HuH-7 (cell line): ENCODE measurements at places on chromosomes 2 and 18.

DNA sequence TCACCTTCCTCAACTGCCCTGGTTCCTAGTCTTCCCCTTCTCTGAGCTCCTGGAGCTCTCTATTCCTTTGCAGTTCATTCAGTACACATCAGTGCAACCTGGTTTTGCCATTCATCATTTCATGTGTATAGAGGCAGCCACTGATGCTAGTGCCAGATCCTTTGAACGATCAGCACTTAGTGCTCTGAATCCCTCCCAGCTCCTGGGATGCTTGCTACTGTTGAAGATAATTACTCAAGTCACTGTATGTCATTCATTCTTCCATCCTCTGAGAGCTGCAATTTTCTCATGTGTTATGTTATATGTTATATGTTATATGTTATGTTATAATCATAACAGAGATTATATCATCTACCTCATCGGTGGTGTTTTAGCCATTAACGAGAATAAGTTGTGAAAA, 98.5 kb upstream of the UXS1 start:
- DNase-seq = no peak

- DNase-seq = peak; percentile 89
These were observed 17.6 kb downstream of the EMX1 start for GRCh38 chr2:72934683-72935610.

DNA sequence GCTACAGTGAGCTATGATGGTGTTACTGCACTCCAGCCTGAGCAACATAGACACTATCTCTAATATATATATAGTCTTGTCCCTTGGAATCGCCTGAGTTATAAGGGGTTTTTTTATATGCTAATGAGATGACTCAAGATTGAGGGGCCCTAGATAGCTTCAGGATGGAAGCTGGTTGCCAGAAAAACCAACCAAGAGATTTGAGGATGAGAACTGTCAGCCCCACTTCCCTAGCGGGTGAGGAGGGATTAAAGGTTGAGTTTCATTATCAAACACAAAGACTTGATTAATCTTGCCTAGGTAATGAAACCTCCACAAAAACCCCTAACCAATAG, 12.6 kb upstream of the GALM start:
- no peak for DNase-seq

DNA sequence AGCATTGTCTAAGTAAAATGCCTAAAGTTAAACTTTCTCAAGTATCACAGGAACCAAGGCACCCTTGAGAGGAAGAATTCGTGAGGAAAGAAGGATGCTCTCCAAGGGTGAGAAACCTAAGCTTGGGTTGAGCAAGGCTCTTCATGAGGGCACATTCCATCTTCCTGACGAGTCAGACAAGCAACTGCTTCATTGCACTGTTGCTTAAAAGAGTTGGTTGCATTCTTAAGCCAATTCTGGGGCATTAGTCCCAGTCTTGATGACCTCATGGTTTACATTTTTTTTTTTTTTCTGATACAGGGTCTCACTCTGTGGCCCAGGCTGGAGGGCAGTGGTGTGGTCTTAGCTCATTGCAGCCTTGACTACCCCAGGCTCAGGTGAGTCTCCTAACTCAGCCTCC, 237.5 kb downstream of the ACTR3 start:
- DNase-seq = no peak

DNA sequence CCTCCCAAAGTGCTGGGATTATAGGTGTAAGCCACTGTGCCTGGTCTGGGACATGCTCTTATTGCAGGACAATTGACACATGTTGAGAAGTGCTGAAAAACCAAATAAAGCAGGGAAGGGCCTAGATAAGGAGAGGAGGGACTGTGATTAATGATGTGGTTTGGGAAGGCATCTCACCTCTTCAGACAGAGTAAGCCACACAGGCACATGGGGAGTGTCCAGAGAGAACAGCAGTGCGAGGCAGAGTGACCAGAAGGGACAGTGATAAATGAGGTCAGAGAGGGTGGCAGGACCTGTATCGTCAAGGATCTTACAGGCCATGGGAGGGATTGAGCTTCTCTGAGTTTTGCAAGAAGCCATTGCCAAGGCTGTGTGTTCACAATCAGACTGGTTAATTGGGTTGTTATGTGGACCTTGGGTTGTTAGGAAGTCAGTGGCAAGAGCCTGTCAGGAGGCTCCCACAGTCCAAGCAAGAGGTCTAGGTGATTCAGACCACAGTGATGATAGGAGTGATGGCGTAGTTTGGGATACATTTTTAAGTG, 58.5 kb downstream of the EIF5B start:
- no peak for DNase-seq

DNA sequence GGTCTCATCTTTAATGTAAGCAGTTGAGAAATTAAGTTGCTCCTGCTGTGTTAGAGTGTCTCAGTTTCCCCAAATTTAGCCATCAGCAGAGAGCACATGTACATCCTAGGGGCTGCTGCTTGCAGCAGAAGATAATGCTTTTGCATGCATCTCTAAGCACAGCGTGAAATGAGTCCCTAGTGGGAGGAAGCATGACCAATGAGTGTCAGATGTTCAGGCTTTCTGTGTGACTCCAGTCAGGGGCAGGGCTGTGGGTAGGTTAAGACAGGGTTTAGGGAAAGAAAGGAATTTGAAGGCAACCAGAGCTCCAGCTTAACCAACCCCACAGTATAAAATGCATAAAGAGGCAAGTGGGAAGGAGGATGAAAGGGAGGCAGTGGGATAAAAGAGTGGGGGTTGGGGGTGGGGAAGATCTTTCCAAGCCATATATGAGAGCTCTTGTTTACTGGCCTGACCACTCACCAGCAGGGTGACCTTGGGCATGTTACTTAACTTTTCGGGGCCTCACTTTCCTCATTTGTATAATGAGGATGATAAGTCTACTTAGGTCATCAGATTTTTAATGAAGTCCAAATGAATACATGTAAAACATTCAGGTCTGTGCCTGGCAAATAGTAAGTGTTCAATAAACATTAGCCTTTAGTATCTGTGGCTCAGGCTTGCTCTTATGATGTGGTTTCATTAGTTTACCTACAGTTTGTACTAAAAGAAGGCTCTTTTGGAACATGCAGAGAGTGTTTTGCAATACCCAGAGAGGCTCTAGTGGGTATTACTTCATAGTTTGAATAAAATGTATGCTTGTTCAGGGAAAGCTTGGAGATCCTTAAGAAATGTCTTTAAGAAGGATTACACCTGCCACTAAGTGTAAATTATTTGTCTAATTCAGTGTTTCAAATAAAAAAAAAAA, 42.7 kb upstream of the PELI1 start:
- DNase-seq = no peak

DNA sequence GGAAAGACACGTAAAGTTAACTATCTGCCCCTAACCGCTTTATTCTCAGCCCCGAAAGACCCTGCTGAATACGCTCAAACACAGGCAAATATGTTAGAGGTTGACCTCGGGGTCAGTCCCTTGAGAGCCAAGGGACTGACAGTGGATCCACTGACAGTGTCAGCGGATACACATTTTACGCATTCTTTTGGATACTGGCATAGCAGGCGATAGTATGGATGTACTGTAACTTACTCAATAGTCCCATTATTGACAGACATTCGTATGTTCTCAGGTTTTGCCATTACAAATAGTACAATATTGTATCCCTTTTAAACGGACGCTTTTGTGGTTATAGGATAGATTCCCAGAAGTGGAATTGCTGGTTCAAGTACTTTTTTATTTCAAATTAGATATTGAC, 13.4 kb downstream of the ATP6V1B1 start:
- no peak for DNase-seq

- DNase-seq = no peak
These were observed 35.8 kb upstream of the GLS start for GRCh38 chr2:190844700-190845401.

DNA sequence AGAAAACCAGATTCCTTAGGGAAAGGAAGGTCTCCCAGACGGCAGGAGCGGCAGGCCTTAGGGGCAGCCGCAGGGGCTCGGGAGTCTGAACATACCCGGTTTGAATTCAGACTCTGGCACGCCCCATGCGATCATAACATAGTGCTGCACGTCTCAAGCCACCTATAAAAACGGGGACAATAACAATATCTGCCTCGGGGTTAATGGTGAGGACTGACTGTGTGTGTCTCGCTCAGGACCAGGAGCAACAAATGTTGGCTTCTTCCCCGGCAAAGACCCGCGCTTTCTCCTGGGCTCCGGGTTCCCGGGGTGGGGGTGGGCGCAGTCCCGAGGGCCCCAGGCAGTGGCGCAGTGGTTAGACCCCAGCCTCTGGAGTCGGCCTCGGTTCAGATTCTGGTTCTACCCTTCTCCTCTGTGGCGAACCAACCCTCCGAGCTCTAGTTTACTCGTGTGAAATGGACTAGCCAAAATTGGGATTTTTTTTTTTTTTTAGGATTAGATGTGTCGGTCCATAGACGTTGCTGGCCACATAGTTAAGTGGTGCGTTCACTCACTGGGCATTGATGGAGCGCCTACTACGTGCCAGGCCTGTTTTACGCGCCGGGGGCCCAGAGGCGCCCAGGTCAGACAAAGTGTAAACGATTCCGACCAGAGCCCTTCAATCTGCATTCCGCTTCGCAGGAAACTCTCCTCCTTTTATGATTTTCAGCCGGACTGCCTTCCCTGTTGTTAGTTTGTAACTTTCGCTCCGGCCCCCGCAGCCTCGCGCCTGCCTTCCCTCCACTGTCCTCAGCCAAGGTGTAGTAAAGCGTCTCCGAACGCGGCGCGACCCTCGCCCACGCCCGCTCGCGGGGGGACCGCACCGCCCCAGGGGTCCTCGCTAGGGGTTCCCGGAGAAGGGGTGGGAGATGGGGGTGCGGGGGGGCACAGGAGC, 820 bp upstream of the SH3BP4 start:
- DNase-seq = no peak

GRCh38 chr18:21203126-21203525, 38.9 kb upstream of the GREB1L start:
- DNase-seq = no peak

DNA sequence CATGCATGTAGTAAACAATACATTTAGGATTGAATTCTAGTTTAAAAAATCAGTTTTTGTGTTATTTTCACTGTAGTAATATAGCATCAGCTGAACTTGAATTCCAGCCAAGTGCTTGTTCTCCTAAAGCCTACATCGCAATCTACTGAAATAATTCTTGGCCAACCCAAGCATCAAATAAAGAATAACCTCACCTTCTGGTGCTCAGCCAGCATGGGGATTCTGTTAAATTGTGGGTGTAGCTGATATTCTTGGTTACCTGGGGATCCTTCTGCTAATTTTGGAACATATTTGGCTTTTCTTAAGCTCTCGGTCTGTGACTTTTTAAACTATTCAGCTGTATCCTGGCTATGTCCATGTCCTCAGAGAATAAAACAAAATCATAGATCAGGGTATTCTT, 248.8 kb downstream of the NRXN1 start:
- no peak for DNase-seq

DNA sequence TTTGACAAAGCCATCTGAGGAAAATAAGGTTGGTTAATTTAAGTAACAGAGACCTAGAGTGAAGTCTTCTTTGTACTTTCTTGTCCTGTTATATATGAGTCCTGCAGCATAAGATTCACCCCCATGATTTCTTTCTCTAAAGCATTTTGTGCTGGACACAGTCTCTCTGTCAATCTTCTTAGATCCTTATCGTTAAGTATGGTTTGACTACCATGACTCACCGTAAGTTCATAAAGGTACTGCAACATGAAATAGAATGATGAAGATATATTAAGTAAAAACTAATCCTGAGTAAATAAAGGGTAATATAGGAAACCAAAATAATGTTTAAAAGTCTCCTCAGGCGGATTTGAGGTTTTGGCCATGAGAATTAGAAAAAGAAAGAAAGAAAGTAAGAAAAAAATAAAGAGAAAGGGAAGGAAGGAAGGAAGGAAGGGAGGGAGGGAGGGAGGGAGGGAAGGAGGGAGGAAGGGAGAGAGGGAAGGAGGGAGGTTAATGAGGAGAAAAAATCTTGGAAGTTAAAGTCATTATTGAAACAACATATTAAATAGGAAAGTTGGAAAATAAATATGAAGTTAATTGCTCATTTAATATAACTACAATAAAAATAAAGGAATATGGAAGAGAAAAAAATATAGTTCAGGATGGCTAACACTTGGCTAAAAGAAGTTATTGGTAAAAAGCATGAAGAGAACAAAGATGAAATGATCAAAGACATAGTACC, 980.3 kb upstream of the CDH2 start:
- no peak for DNase-seq

DNA sequence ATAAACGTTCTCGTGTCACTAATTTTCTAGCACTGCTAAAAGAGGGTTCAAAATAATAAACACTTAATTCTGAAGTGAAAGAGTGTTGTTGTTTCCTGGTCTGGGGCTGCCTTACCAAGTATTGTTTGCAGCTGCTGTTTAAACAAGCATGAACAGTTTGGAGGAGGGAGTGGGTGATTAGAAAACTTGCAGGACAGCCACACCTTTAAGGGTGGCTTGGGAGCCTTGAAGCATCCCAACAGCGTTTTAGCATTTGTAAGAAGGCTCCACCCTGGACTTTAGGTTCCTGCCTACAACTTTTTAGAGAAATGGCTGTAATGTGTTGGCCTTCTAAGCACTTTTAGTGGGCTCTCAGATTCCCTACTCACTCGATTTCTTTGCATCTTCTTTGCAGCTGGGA, 371.6 kb downstream of the TGIF1 start:
- no peak for DNase-seq

DNA sequence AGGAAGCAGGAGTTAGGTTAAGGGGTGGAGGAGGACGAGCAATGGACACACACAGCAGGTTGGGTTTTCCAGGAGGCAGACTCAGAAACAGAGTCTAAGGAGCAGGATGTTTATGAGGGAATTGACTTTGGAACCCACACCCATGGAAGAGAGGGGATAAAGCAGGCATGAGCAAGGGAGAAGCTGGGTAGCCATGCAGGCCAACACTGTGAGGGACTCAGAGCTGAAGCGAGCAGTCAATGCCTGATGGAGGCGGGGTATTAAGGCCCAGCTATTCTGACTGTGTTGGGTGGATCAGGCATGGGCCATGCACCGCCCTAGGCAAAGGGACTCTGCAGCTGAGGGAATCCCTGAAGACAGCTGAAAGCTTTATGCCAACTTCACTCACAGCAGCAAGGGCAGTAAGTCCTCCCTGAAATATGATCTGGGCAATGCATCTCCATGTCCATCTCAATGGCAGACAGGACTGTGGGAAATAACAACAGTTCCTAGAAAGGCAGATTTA, 37.6 kb downstream of the TEX51 start:
- DNase-seq = no peak

DNA sequence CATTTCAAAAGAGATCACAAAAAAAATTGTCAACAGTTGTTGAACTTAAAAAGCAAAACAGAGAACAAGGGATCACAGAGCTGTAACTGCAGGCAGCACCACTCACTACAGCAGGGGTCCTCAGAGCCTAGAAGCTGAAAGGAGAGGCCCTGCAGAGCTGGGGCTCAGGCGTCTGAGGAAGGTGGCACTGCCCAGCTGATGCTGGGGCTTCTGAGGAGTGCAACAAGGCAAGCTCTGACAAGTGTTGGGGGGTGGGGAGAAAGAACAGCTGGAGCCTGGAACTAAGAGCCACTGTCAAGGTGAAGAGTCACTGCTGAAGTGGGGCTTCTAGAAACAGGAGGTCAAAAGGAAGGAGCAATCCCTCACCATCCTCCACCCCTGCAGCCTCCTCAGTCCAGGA, 46.2 kb downstream of the FTCDNL1 start:
- no peak for DNase-seq
